ENCODE measurements at places on chromosomes 3 and 15.

DNA sequence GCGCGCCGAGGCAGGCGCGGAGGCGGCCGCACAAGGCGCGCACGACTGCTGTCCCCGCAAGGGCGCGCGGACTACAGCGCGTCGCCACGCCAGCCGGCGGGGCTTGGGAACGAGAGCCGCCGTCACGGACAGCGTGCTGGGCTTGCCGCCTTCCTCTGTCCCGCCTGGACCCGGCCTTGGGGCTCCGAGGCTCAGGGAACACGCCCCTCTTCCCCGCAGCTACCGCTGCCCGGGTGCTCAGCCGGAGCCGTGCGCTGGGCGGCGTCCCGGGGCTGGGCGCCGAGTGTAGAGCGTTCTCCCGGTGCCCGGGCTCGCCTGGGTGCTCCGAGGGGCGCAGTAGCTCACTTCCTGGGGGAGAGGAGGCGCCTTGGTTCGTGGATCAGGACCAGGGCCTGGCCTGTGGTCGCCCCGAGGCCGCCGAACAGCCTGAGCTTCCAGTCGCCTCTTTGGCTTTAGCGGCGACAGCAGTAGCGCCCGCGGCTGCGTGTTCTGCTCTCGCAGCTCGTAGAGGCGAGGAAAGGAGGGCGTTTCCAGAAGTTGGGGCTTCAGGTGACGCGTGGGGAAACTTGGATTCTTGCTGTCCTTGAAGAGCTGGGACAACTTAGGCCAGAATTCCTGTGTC, 226.7 kb upstream of the C2CD4B start:
- H3K4me1 ChIP-seq = peaks cover 15% of the 10 kb centered on the region
- H3K4me3 ChIP-seq = peak overlapping the region; percentile 84
- peaks cover 14% of the 10 kb centered on the region for H3K27me3 ChIP-seq
- no peak overlapping the region for H3K27ac ChIP-seq
- no peaks in the 10 kb centered on the region for H3K36me3 ChIP-seq

GRCh38 chr3:177731644-177732268, 534.5 kb upstream of the TBL1XR1 start:
- no peaks in the 10 kb centered on the region for H3K36me3 ChIP-seq
- no peak for DNase-seq
- H3K4me1 ChIP-seq = no peaks in the 10 kb centered on the region
- no peak overlapping the region for H3K4me3 ChIP-seq
- H3K27me3 ChIP-seq = no peaks in the 10 kb centered on the region

DNA sequence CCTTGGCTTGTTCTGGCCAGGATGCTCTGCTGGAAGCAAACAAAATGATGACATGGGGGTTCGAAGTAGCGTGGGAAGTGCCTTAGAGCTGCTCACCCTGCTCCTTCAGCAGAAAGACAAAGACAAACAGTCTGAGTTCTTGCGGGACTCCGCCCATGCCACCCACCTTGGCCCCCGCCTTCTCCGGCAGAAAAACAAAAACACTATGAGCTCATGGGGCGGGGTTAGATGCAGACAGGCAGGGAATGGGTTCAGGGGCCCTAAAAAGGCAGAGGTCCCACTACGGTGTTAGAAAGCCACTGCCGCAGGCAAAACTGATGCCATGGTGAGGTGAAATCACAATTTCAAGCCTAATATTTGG, 9.7 kb upstream of the NCKIPSD start:
- no peaks in the 10 kb centered on the region for H3K27me3 ChIP-seq
- no peak for DNase-seq
- peaks cover 54% of the 10 kb centered on the region for H3K36me3 ChIP-seq
- peaks cover 14% of the 10 kb centered on the region for H3K4me1 ChIP-seq
- no peak overlapping the region for H3K27ac ChIP-seq

GRCh38 chr3:4596612-4597011, 103.5 kb downstream of the ITPR1 start:
- DNase-seq = no peak
- no peaks in the 10 kb centered on the region for H3K4me1 ChIP-seq
- no peaks in the 10 kb centered on the region for H3K27me3 ChIP-seq
- H3K4me3 ChIP-seq = no peak overlapping the region

DNA sequence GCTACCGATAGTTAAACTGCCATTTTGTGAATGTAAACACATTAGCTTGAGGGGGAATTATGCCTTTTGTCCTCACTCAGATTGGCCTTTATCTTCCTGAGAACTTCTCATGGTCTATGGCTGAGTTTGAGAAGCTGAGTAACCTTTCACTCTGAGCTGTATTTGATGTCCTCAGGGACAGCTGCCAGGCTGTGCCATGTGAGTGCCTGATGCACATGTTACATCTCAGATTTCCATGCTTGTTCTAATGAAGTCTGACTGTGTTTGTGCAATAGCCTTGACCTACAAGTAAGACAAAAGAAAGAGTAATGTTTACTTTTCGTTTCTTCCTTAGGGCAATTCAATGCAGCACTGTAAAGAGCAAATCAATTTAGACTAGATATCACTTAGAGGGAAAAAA, 44.1 kb upstream of the ARL6 start:
- no peaks in the 10 kb centered on the region for H3K27me3 ChIP-seq
- H3K4me1 ChIP-seq = no peaks in the 10 kb centered on the region
- no peaks in the 10 kb centered on the region for H3K36me3 ChIP-seq
- no peak for DNase-seq
- no peak overlapping the region for H3K27ac ChIP-seq

GRCh38 chr3:31942446-31942845, 38.6 kb downstream of the OSBPL10 start:
- no peaks in the 10 kb centered on the region for H3K4me1 ChIP-seq
- no peaks in the 10 kb centered on the region for H3K36me3 ChIP-seq

- H3K27ac ChIP-seq = no peak overlapping the region
- no peak overlapping the region for H3K4me3 ChIP-seq
- no peaks in the 10 kb centered on the region for H3K36me3 ChIP-seq
- H3K27me3 ChIP-seq = no peaks in the 10 kb centered on the region
- DNase-seq = no peak
Measured at GRCh38 chr15:61106044-61106834, 122.9 kb downstream of the RORA start.

- H3K27me3 ChIP-seq = no peaks in the 10 kb centered on the region
- no peak for DNase-seq
- H3K4me3 ChIP-seq = peak overlapping the region; percentile 55
- no peaks in the 10 kb centered on the region for H3K36me3 ChIP-seq
- peak overlapping the region; percentile 60 for H3K27ac ChIP-seq
Measured at GRCh38 chr3:114294940-114295480, 1.2 kb downstream of the TIGIT start.

- H3K36me3 ChIP-seq = no peaks in the 10 kb centered on the region
- H3K27me3 ChIP-seq = no peaks in the 10 kb centered on the region
- no peak overlapping the region for H3K27ac ChIP-seq
- DNase-seq = no peak
Measured at GRCh38 chr15:91227766-91228165, 127.7 kb downstream of the SV2B start.

GRCh38 chr3:45642731-45643152, 46.5 kb upstream of the SACM1L start:
- DNase-seq = no peak
- H3K4me3 ChIP-seq = no peak overlapping the region
- peaks cover 4% of the 10 kb centered on the region for H3K36me3 ChIP-seq
- no peaks in the 10 kb centered on the region for H3K27me3 ChIP-seq

DNA sequence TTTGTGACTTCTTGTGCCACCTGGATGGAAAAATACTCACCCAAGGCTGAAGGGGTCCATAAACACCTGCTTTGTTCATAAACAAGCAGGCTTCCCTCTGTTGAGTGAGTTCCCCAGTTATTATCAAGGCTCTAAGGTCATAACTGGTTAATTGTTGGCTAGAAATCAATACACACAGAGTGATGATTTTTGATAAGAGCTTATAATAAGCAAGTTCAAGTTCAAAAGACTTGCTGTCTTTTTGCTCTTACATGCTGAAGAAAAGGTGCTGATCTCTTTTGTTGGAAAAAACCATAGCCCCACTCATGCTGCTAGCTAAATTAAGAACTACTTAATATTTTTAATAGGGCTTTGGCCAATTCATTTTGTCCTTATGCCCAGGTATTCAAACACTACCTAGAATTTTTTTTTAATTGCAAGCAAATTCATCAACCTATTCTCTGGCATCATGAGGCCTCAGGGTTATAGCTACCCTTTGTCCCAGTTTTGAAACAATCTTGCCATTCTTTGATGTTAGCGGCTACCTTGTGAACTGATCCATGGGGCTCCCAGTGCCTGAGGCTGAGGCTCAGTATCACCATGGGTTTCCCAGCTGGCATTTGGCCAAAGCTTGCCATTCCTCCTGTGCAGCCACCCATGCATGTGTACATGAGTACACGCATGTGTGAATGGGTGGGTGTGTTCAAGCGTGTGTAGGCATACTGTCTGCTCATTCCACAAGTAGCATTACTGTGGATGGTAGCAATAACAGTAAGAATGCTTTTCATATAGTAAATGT, 127.6 kb upstream of the LPP start:
- no peak for DNase-seq
- H3K27me3 ChIP-seq = no peaks in the 10 kb centered on the region
- no peak overlapping the region for H3K27ac ChIP-seq
- H3K4me1 ChIP-seq = no peaks in the 10 kb centered on the region
- H3K36me3 ChIP-seq = no peaks in the 10 kb centered on the region
- no peak overlapping the region for H3K4me3 ChIP-seq

DNA sequence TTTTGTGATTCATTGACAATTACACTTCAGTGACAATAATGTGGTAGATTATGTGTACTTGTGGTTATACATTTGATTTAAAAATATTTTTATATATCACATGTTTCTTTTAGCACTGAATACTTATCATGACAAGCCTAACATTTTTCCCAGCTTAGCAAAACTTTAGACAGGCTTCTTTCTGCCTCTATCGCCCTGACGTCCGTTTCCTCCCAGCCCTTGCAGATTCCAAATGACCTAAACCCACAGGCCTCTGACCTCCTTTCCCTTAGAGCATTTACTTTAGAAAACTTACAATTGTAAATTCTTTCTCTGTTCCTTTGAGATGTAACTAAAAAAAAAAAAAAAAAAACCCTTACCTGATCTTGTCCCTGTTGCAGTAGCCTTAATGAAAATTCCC, 326.1 kb downstream of the UNC13C start:
- no peak overlapping the region for H3K4me3 ChIP-seq
- DNase-seq = no peak
- no peaks in the 10 kb centered on the region for H3K27me3 ChIP-seq
- H3K36me3 ChIP-seq = no peaks in the 10 kb centered on the region
- H3K4me1 ChIP-seq = no peaks in the 10 kb centered on the region

GRCh38 chr15:77846986-77847385, 214.3 kb upstream of the LINGO1 start:
- no peaks in the 10 kb centered on the region for H3K4me1 ChIP-seq
- no peak for DNase-seq
- no peaks in the 10 kb centered on the region for H3K36me3 ChIP-seq
- no peak overlapping the region for H3K4me3 ChIP-seq
- no peak overlapping the region for H3K27ac ChIP-seq

DNA sequence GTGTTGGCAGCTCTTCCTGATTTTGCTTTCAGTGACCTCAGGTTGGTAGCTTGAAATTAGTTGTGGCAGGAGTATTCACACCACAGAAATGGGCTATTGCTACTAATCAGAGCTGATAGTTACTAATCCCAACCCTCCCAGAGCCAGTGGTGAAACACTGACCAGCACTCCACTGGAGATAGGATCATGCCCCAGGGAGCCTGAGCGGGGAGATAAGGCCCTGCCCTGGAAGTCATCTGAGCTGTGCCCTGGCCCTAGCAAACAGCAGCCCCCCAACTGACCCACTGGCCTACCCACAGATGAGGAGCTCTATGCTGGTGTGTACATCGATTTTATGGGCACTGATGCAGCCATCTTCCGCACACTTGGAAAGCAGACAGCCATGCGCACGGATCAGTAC, 9.4 kb upstream of the GNAT1 start:
- H3K4me1 ChIP-seq = no peaks in the 10 kb centered on the region
- no peak for DNase-seq
- H3K27ac ChIP-seq = no peak overlapping the region
- no peak overlapping the region for H3K4me3 ChIP-seq

DNA sequence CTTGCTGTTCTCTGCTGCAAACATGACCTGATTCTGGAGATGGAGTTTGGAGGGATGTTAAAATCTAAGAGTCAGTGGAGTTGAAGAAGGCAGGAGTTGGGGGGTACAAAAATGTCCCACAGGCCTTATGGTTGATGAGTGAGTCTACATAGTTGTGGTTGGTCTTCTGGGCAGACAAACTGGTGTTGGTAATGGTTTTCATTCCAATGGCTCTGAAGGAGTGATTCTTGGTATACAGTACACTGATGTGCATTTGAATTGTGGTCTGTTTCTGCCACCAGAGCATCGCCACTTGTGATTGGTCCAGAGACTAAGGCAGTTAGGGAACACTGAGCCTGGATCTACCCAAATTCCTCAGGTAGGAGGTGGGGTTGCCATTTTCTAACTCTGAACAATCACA, 514.1 kb upstream of the CFAP20DC start:
- H3K27me3 ChIP-seq = no peaks in the 10 kb centered on the region
- H3K27ac ChIP-seq = no peak overlapping the region
- H3K4me1 ChIP-seq = no peaks in the 10 kb centered on the region

GRCh38 chr15:101651554-101652097, 555 bp downstream of the TM2D3 start:
- no peak for DNase-seq
- peak overlapping the region; percentile 92 for H3K27ac ChIP-seq
- H3K27me3 ChIP-seq = no peaks in the 10 kb centered on the region
- H3K36me3 ChIP-seq = peaks cover 26% of the 10 kb centered on the region

- H3K36me3 ChIP-seq = no peaks in the 10 kb centered on the region
- H3K4me1 ChIP-seq = no peaks in the 10 kb centered on the region
Measured at GRCh38 chr15:43316016-43316970, 14.1 kb downstream of the LCMT2 start.

- H3K27me3 ChIP-seq = no peaks in the 10 kb centered on the region
- no peak for DNase-seq
- no peaks in the 10 kb centered on the region for H3K4me1 ChIP-seq
- H3K36me3 ChIP-seq = no peaks in the 10 kb centered on the region
- no peak overlapping the region for H3K4me3 ChIP-seq
- H3K27ac ChIP-seq = no peak overlapping the region
Measured at GRCh38 chr3:190001426-190001825, 119.3 kb downstream of the P3H2 start.

GRCh38 chr15:65833501-65834205, 35.6 kb upstream of the RAB11A start:
- no peak for DNase-seq
- peak overlapping the region; percentile 71 for H3K27ac ChIP-seq
- no peaks in the 10 kb centered on the region for H3K36me3 ChIP-seq
- peak overlapping the region; percentile 28 for H3K4me3 ChIP-seq

DNA sequence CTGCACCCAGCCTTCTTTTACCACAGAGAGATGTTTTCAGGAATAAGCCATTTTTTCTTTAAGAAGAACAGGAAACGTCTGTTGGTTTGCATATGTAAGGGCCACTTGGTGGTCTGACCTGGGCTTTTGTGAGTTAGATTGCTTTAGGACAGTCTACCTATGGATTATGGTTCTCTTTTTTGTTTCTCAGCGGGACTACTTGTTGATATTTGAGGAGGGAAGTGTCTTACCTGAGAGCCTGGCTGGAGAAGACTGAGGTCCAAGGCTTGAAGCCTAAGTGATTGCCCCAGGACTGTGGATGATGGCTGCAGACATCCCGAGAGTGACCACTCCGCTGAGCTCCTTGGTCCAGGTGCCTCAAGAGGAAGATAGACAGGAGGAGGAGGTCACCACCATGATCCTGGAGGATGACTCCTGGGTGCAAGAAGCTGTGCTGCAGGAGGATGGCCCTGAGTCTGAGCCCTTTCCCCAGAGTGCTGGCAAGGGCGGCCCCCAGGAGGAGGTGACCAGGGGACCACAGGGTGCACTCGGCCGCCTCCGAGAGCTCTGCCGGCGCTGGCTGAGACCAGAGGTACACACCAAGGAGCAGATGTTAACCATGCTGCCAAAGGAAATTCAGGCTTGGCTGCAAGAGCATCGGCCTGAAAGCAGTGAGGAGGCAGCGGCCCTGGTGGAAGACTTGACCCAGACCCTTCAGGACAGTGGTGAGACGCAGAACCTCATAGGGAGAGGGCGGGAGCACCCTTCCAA, 3.0 kb downstream of the ZSCAN2 start:
- no peak for DNase-seq
- H3K36me3 ChIP-seq = no peaks in the 10 kb centered on the region
- no peak overlapping the region for H3K4me3 ChIP-seq
- H3K4me1 ChIP-seq = peaks cover 32% of the 10 kb centered on the region
- H3K27me3 ChIP-seq = no peaks in the 10 kb centered on the region

Measured in CD8-positive, alpha-beta memory T cell (primary cell).